Activated T-helper 1 cell treated with anti-CD3 and anti-CD28 coated beads, Interleukin-2, amount 50 U/mL, for 16 hours (primary cell): ENCODE measurements at places on chromosomes 12 and 14.

DNA sequence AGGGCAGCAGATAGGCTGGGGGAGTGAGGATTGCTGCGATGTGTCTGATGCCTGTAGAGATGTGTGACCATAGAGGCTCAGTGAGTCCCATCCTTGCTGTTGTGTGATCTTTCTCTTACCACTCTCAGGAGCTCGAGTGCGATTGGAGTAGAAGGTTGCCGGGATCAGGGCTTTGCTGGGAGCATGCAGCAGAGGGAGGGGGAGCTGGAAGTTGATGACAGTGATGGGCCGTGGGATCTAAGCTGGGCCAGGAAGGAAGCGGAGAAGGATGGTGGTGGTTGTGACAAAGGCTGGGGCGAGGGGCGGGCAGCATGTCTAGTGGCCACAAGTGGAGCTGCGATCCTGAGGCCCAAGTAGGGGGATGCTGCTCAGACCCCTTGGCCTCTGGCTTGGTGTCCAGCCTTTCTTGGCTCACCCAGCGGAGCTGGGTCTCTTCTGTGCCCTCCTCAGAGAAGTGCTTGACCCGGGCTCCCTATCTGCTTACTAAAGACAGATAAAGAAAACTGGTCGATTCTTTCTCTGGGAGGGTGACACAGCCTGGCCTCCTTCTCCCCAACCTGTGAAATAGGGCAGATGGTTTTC is 66.2 kb downstream of the PRMT8 start:
- DNase-seq, result no peak

GRCh38 chr14:68199554-68200151 is 380.1 kb downstream of the RAD51B start:
- DNase-seq, result no peak

DNA sequence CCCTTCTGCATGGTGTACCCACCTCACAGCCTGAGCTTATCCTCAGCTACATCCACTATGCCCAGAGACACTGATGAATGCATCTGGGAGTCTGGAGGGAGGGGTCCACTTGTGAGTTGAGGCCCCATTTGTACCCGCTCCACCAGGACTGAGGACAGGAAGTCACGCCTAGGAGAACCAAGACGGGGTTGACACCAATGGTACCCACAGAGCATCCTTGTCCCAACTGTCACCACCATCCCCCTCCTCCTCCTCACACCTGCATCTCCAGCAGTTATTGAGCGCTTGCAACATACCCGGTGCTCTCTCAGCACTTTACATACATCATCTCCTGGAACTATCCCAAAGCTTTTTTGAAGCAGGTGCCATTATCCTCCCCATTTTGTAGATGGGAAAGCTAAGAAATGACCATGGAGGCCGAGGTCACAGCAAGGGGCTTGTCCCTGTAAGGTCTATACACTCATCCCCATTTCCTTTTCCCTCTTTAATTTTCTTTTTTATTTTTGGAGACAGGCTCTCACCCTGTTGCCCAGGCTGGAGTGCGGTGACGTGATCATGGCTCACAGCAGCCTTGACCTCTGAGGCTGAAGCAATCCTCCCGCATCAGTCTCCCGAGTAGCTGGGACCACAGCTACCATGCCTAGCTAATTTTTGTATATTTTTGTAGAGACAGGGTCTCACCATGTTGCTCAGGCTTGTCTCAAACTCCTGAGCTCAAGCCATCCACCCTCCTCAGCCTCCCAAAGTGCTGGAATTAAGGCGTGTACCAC is 31.7 kb downstream of the DGLUCY start:
- DNase-seq, result no peak

GRCh38 chr12:53973236-53974042 is 513 bp downstream of the HOXC11 start:
- no peak for DNase-seq

GRCh38 chr12:127991485-127991884 is 275.5 kb upstream of the TMEM132C start:
- no peak for DNase-seq

DNA sequence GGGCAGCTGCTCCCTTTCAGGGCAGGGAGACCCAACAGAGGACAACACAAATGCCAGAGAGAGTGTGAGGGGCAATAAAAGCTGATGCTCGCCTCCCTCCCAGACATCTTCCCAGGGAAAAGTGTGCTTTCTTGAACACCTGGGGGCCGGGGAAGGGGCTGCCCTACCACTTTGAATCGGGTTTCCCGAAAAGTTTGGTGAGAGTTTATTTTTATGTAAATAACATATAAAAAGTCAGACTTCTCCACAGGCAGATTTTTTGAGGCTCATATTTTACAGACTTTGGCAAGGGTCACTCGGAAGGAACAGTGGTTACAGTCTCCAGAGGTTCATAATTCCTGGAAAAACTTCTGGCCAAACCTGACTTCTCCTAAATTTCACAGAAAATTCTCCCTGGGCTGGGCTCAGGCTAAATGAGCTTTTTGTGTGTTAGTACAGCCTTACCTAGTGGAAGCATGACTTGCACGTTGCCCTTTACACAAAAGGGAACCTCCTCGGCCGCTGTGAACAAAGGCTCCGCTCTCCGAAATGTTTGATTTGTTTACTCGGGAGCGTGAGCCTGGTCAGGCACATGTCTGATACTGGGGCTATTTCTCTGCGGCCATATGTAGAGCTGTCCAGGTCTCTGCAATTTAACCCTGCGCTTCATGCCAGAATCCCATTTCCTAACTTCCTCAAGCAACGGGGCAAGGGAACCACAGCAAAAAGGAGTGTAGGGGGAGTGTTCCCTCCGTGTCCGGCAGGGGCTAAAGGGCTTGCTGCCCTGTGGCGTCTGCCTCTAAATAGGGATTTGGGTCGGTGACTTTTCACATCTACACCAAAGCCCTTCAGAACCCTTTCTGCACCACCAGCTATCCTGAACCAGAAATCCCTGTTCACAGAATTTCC is 3.4 kb downstream of the RTL1 start:
- DNase-seq, result no peak

DNA sequence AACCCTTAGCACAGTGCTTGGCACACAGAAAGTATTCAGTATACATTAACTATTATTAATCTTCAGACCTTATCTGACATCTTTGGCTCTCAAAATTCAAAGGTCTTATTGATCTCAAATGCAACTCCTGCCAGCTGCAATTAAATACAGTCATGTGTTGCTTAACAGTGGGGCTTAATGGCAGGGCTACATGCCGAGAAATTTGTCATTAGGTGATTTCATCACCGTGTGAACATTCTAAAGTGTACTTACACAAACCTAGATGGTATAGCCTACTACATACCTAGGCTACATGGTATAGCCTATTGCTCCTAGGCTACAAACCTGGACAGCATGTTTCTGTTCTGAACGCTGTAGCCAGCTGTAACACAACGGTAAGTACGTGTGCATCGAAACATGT is 156.3 kb upstream of the TMCC3 start:
- DNase-seq, result no peak

GRCh38 chr14:20683125-20683890 is 1.1 kb upstream of the RNASE4 start:
- peak; percentile 53 for DNase-seq
